ENCODE measurements at places on chromosomes 5 and 9.
A peak's percentile ranks its signal among the peaks of the same experiment; 100 is the strongest.

DNA sequence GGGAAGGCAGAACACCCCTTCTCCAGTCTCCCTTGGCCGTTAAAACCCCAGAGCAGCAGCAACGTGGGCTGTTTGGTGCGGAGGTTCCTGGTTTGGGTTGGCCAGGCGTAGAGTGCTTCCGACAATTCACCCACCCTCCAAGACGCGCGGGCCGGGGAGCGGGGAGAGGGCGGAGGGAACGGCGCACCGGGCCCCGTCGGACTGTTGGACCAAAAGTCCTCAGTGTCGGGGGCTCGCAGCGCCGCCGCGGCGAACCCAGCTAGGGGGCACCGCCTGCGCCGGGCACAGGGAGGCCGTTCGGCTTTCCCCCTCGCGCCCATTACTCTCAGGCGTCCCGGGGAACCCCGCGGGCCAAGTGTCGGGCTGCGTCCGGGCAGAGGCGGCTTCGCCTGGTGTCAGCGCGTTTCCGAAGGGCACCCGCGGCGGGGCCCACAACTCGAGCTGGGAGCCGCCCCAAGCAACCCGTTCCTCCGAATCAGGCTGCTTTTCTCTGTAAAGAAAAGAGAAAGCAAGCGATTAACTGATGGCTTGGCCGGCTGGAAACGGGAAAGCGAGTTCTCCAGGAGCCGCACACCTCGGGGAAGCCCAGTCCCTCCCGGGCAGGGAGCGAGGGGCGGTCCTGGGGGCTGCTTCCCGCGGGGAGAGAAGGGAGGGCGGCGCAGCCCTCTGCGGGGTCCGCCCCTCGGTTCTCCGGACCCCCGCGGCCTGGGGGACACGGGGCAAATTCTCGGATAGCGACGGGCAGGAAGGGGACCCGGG, 145.5 kb downstream of the ERCC6L2 start:
- peak; percentile 30 for DNase-seq

- no peak for DNase-seq
These were observed 4.7 kb downstream of the PHYKPL start for GRCh38 chr5:178227929-178228328.

DNA sequence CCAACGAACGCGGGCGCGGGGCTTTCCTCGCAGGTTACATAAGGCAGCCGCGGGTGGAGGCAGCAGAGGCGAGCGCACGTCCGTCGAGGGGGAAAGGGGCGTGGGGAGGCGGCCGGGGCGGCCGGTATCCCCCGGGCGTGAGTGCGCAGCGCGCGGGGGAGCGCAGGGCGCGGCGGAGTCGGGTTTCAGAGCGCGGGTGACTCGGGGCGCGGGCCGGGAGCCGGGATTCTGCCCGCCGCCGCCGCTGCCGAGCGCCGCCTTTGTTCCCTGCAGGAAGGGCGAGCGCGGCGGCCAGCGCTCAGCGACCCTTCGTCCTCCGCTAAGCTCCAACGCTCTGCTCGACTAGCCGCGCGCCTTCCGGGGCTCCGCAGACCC, at the start of gene COL15A1:
Gene COL15A1, plus strand, starts transcription at position 226 of the 375 bp plus-strand sequence. CDS start 155 bp downstream, outside the sequence.
- DNase-seq: no peak

DNA sequence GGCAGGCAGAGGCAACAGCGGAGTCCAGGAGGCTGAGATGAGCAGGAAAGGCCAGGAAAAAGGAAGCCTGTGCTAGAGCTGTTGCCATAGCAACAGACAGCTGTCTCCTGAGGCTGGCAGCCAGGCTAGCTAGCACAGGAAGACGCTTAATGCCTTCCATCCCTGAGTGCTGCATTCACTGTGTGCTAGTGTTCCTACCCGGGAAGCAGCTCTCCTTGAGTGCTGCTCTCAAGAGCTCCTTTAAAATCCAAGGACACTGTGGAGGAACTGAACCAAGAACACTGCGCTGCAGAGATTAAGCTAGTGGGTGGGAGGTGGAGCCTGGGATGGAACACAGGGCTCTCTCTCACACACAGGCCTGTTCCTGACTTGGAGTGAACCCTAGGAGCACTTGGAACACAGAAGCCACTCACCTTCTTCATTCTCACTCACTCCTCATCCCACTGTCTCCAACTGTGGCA, 53.5 kb upstream of the IL7R start:
- no peak for DNase-seq

- DNase-seq: no peak
These were observed 9.2 kb downstream of the AGPAT2 start for GRCh38 chr9:136678034-136678433.

GRCh38 chr5:87369431-87369830, 43.3 kb downstream of the CCNH start:
- DNase-seq: no peak
